Activated naive CD4-positive, alpha-beta T cell treated with anti-CD3 and anti-CD28 coated beads, Interleukin-2, amount 50 U/mL, for 16 hours (primary cell): ENCODE measurements at places on chromosomes 7 and 10.

DNA sequence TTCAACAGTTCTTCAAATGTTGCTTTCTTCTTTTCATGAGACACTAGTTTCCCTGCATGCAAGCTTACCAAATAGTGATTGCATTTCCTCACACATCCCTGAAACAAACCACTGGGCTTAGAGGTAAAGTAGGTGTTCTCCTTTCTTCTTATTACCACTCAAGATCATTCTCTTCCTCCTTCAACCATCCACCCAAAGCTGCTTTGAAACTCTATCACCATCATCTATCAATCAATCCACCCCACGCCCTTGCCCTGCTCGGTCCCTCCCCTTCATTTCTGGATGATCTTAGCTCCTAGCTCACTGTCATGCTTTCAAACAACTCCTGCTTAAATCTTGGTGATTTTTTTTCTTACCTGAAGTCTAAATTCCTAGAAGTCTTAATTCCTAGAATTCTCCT, 18.9 kb downstream of the HYCC1 start:
- DNase-seq: no peak

DNA sequence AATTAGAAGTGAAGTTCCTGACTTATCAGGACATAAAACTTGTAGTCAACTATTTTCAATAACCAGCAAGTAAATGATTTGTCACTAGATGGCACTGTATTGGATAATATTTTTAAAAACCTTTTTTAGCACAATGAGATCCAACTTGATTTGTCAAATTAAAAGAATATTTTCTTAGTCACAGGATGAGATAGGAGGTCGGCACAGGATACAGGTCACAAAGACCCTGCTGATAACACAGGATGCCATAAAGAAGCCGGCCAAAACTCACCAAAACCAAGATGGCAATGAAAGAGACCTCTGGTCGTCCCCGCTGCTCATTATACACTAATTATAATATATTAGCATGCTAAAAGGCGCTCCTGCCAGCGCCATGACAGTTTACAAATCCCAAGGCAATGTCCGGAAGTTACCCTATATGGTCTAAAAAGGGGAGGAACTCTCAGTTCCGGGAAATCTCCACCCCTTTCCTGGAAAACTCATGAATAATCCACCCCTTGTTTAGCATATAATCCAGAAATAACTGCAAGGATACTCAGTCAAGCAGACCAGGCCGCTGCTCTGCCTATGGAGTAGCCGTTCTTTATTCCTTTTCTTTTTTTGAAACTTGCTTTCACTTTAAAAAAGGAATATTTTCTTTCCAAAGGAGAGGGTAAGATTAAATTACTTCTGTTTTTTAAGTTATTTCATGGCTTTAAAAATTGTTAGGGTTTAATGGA, 255.7 kb upstream of the MKLN1 start:
- DNase-seq: no peak

DNA sequence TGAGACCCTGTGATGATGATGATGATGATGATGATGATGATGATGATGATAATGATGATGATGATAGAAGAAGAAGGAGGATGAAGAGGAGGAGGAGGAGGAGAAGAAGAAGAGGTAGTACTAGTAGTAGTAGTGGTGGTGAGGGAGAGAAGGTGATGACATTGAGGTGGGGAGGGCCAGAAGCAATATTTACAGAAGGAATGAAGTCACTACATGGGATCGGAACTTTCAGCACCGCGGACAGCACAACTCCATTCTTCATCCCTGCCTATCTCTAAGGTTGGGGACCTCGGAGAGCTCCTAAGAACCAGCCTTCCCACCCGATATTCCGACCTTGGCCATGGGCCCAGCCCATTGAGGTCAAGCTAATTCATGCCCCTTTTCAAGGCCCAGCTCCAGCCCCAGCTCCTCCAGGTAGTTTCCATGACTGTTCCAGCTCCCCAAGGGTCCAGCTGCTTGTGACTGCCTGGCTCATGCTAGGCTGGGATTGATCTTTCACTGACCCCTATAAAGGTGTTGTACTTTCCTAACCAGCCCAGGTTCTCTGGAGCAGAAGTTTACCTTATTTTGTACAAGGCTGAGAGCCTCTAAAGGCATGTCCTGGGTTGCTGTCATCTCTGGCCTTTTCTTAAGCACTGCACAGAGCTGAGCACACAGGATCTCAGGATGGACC, 10.3 kb downstream of the CRHR2 start:
- no peak for DNase-seq

- DNase-seq: no peak
Measured at GRCh38 chr10:49502358-49502757, 36.6 kb downstream of the ERCC6 start.

DNA sequence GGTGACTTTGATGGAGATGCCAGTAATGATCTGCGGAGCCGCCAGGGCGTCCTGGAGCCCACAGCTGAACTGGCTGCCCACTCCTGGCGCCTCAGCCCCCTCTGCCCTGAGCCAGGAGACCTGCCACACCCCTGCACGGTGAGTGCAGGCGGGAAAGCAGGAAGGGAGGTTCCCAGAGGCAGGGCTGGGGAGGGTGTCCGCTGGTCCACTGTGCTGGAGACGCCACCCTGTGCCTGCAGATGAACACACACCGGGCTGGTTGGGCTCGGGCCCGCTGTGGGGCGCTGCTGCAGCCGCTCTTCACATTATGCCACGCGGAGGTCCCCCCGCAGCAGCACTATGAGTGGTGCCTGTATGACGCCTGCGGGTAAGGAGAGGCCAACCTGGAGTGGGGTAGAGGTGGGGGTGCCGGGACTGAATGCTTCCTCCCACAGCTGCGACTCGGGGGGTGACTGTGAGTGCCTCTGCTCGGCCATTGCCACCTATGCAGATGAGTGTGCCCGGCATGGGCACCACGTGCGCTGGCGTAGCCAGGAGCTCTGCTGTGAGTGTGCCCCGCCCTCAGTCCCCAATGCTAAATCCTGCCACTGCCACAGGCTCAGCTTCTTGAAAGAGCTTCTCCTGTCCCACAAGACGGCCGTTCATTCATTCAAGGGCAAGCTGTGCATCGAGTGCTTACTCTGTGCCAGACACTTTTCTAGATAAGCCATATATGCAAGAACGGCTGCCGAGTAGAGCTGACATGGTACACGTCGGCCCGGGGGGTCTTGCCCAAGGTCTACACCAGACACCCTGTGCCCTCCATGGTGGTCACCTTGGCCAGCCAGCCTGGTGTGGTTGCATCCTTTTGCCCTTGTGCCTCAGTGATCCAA, 14.3 kb upstream of the ZNF467 start:
- no peak for DNase-seq
